Large intestine (tissue), 12 donors: ENCODE measurements at places on chromosomes 2 and 18. TPM values are rescaled to one million over a fixed set of nuclear protein-coding genes. Genes with fewer than 3 reads are reported as not detected.

The RUFY4 gene
- 0.69 TPM for polyA plus RNA-seq

- H3K4me1 ChIP-seq = no peaks in the 10 kb centered on the region
- no peak for DNase-seq
- H3K27ac ChIP-seq = no peak overlapping the region
- no peaks in the 10 kb centered on the region for H3K36me3 ChIP-seq
- no peak overlapping the region for H3K4me3 ChIP-seq
These were observed 135.7 kb downstream of the GRB14 start for GRCh38 chr2:164485541-164485940.

The DIPK1C gene
- polyA plus RNA-seq = 0.33 TPM

The ERLEC1 gene
- polyA plus RNA-seq = 64.1 TPM

The UGT1A8 gene
- not detected for polyA plus RNA-seq

The CDK5R2 gene
- polyA plus RNA-seq = 2.9 TPM

The KCNS3 gene
- 7.8 TPM for polyA plus RNA-seq

- no peaks in the 10 kb centered on the region for H3K4me1 ChIP-seq
- H3K27me3 ChIP-seq = no peaks in the 10 kb centered on the region
- DNase-seq = no peak
- no peaks in the 10 kb centered on the region for H3K36me3 ChIP-seq
- H3K27ac ChIP-seq = no peak overlapping the region
- no peak overlapping the region for H3K4me3 ChIP-seq
These were observed 403.2 kb downstream of the DSC3 start for GRCh38 chr18:30639361-30639760.

The RPE gene
- 41.0 TPM for polyA plus RNA-seq

- H3K4me3 ChIP-seq = no peak overlapping the region
- H3K27me3 ChIP-seq = no peaks in the 10 kb centered on the region
- H3K27ac ChIP-seq = no peak overlapping the region
- DNase-seq = no peak
These were observed 108.2 kb downstream of the TCF4 start for GRCh38 chr18:55479656-55480420.

The RSAD2 gene
- 3.7 TPM for polyA plus RNA-seq

GRCh38 chr18:46772357-46772756, 15.5 kb upstream of the ST8SIA5 start:
- no peaks in the 10 kb centered on the region for H3K36me3 ChIP-seq
- no peak overlapping the region for H3K27ac ChIP-seq
- no peak for DNase-seq
- H3K4me3 ChIP-seq = no peak overlapping the region

- peak overlapping the region; percentile 32 for H3K27ac ChIP-seq
- H3K4me1 ChIP-seq = peaks cover 7% of the 10 kb centered on the region
- peak overlapping the region; percentile 44 for H3K4me3 ChIP-seq
- H3K36me3 ChIP-seq = peaks cover 2% of the 10 kb centered on the region
These were observed 678 bp upstream of the FECH start for GRCh38 chr18:57587098-57587661.
